ENCODE measurements at places on chromosomes 1 and 21. TPM values are rescaled to one million over a fixed set of nuclear protein-coding genes. Genes with fewer than 3 reads are reported as not detected.

- H3K27ac ChIP-seq, result peak overlapping the region; percentile 83
- peaks cover 33% of the 10 kb centered on the region for H3K4me1 ChIP-seq
- H3K4me3 ChIP-seq, result peak overlapping the region; percentile 63
- no peaks in the 10 kb centered on the region for H3K27me3 ChIP-seq
- no peaks in the 10 kb centered on the region for H3K36me3 ChIP-seq
- DNase-seq, result no peak
Observed at GRCh38 chr1:47435506-47436303, 2.1 kb upstream of the FOXD2 start.

Gene SH2D5
- total RNA-seq, result 23.3 TPM

DNA sequence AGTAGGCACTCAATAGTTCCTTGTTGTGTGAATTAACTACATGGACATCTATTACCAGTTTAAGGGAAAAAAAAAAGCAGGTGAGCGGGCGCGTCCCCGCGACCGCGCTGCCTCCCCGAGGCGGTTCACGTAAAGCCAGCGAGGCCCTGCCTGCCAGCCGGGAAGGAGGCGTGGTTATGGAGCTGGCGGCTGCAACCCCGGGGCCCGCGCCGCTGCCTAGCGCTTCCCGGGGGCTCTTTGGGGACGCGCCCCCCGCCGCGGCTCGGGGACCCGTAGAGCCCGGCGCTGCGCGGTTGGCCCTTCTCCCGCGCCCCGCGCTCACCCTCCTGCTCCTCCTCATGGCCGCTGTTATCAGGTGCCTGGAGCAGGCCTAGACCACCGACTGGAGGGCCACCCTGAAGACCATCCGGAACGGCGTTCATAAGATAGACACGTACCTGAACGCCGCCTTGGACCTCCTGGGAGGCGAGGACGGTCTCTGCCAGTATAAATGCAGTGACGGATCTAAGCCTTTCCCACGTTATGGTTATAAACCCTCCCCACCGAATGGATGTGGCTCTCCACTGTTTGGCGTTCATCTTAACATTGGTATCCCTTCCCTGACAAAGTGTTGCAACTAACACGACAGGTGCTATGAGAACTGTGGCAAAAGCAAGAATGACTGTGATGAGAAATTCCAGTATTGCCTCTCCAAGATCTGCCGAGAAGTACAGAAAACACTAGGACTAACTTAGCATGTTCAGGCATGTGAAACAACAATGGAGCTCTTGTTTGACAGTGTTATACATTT is 2.6 kb upstream of the CC2D1B start:
- DNase-seq, result no peak
- H3K27me3 ChIP-seq, result no peaks in the 10 kb centered on the region
- H3K27ac ChIP-seq, result peak overlapping the region; percentile 17
- peaks cover 4% of the 10 kb centered on the region for H3K36me3 ChIP-seq
- peak overlapping the region; percentile 57 for H3K4me3 ChIP-seq

Gene WNT9A
- total RNA-seq, result 26.5 TPM

- H3K27me3 ChIP-seq, result no peaks in the 10 kb centered on the region
- H3K4me1 ChIP-seq, result no peaks in the 10 kb centered on the region
- H3K36me3 ChIP-seq, result peaks cover 4% of the 10 kb centered on the region
- H3K4me3 ChIP-seq, result no peak overlapping the region
Observed at GRCh38 chr1:108767115-108767514, 20.6 kb downstream of the STXBP3 start.

Gene MROH9
- total RNA-seq, result not detected

GRCh38 chr1:153608089-153608682 is 4.8 kb downstream of the S100A16 start:
- peak overlapping the region; percentile 79 for H3K27ac ChIP-seq
- H3K4me3 ChIP-seq, result peak overlapping the region; percentile 49
- DNase-seq, result no peak
- H3K36me3 ChIP-seq, result no peaks in the 10 kb centered on the region
- peaks cover 43% of the 10 kb centered on the region for H3K4me1 ChIP-seq
- no peaks in the 10 kb centered on the region for H3K27me3 ChIP-seq

Gene WNT2B
- 1.6 TPM for total RNA-seq

Gene SELE
- total RNA-seq, result not detected

- DNase-seq, result no peak
- H3K4me3 ChIP-seq, result no peak overlapping the region
- H3K27ac ChIP-seq, result no peak overlapping the region
- H3K4me1 ChIP-seq, result peaks cover 1% of the 10 kb centered on the region
Observed at GRCh38 chr1:8323706-8324105, 5.8 kb downstream of the SLC45A1 start.

- peaks cover 15% of the 10 kb centered on the region for H3K27me3 ChIP-seq
- DNase-seq, result peak; percentile 13
- H3K36me3 ChIP-seq, result no peaks in the 10 kb centered on the region
- no peak overlapping the region for H3K27ac ChIP-seq
Observed at GRCh38 chr1:50368179-50369007, 54.9 kb downstream of the DMRTA2 start.

All from Panc1 (cell line).